ENCODE measurements at places on chromosomes 1 and 21.
A peak's percentile ranks its signal among the peaks of the same experiment; 100 is the strongest.

- peak; percentile 91 for DNase-seq
Observed at GRCh38 chr1:84598846-84599741, 24.9 kb upstream of the CTBS start.

- DNase-seq = no peak
Observed at GRCh38 chr1:173821680-173822079, 2.8 kb upstream of the DARS2 start.

- DNase-seq = no peak
Observed at GRCh38 chr21:29196670-29197191, 66.3 kb downstream of the MAP3K7CL start.

DNA sequence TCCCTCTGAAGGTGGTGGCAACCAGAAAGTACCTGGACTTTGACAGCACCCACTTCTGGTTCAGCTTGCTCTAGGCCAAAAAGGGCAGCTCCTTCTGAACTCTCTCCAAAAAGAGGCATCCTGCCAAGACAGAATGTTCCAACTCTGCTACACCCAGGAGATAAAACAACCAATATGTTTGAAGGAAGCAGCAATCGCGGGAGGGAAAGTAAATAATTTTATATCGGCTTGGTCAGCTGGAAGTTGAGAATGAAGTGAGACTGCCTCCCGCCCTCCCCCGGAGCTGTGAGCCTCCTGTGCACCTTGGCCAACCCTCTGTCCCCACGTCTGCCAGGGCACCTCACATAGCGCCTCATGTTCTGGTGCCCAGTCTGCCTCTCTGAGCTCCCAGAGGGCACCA, 130.3 kb upstream of the ATP1A1 start:
- DNase-seq = no peak

DNA sequence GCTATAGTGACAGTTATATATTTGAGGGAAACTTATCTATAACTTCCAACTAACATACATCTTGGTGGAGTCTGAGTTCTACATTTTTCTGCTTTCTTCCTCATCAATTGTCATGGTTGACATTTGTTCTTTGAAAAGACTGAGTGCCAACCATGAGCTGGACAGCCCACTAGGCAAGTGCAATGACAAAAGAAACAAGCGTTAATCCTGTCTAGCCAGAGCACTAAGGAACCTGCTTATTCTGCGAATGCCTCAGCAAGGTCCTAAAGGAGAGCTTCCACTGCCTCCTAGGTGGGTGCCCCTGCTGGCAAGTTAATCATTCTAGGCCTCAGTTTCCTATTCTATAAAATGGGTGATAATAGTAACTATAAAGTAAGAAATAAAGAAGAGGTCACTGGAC, 44.8 kb downstream of the IRF2BP2 start:
- DNase-seq = no peak

DNA sequence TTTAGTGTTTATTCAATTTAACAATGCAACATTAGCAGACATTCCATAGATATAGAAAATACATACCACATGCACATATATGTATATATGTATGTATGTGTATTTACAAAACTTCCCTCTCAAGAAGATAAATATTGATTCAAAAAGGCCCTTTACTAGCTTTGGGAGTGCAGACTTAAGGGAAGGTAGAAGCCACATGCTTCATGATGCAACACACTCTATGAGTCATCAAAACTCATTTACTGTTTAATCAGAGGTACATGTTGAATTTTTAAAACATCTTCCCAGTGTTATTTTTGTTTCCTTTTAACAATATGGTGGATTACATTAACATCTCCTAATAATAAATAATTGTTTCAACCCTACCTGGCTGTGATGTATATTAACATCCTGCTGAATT, 61.4 kb upstream of the KIRREL1 start:
- peak; percentile 16 for DNase-seq

- DNase-seq = peak; percentile 31
Observed at GRCh38 chr1:23167353-23168078, 1.1 kb downstream of the LUZP1 start.

GRCh38 chr1:5798151-5798730, 194.0 kb downstream of the NPHP4 start:
- no peak for DNase-seq

DNA sequence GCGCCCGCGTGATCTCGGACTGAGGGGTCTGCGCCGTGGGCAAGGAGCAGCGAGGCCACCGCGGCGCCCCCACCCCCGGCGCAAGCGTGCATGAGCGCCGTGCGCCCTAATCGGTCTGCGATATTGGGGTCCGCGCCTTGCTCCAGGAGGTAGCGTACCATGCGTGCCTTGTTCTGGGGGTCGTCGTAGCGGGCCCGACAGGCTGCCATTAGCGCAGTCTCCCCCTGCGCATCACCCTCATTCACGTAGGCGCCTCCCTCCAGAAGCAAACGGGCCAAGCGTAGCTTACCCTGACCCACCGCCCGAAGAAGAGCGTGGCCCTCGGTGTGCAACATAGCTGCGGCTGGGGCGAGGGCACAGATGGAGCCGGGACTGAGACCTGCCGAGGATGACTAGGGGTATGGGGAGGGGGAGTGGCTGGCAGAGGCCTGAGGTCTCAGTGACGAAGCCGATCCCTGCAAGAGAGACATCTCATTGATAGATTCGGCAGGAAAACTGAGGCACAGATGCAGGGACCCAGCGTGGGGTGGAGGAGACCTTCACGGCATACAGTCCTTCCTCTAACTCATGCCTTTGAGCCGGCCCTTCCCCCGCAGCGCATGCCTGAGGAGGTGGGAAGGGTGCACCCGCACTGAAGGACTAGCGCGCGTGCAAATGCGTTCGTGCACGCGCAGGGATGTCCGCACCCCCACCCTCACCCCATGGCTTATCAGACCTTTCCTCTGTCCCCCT, 2.8 kb downstream of the ANKRD34A start:
- no peak for DNase-seq

GRCh38 chr1:109818271-109818987, 54.7 kb upstream of the EPS8L3 start:
- DNase-seq = no peak

DNA sequence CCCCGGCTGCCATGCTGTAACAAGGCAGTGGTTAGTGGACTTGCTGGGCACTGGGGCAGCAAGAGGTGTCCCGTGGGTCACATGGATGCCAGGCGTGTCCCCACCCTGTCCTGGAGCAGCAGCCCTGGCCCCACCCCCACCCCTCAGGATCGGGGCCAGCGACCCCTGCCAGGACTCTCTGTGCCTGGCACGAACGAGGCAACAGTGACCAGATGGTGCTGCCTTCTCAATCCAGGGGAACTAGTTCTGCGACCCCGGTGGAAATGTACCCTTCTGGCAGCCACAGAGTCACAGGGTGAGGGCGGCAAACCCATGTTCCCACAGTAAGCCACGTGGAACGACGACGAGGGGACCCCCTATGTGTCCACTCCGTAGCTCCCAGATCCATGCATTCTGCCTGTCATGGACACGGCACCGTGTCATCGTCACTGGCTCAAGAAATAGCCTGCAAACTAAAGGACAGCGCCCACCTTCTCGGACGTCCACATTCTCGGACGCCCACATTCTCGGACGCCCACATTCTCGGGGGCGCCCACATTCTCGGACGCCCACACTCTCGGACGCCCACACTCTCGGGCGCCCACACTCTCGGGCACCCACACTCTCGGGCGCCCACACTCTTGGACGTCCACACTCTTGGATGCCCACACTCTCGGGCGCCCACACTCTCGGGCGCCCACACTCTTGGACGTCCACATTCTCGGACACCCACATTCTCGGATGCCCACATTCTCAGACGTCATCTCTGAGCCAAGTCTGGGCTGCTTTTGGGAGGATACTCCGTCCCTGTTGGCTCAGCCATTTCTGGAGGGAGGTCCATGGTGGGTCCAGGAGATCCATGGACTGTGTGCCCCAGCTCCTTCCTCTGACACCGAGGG, 19.6 kb upstream of the ACTRT2 start:
- no peak for DNase-seq

- DNase-seq = no peak
Observed at GRCh38 chr1:81190003-81190402, 610.7 kb upstream of the ADGRL2 start.

DNA sequence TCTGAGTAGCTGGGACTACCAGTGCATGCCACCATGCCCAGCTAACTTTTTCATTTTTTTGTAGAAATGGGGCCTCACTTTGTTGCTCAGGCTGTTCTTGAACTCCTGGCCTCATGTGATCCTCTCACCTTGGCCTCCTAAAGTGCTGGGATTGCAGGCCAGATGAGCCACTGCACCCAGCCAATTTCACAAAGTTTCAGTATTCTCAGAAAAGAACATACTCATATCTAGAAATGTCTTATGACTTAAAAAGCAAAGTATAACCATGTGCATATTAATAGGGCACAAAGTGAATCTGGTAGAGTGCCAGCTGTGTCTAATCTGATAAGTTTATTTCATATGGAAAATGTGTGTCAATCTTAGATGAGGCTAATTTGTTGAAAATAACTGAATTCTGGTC, 87.5 kb upstream of the CACYBP start:
- DNase-seq = no peak

DNA sequence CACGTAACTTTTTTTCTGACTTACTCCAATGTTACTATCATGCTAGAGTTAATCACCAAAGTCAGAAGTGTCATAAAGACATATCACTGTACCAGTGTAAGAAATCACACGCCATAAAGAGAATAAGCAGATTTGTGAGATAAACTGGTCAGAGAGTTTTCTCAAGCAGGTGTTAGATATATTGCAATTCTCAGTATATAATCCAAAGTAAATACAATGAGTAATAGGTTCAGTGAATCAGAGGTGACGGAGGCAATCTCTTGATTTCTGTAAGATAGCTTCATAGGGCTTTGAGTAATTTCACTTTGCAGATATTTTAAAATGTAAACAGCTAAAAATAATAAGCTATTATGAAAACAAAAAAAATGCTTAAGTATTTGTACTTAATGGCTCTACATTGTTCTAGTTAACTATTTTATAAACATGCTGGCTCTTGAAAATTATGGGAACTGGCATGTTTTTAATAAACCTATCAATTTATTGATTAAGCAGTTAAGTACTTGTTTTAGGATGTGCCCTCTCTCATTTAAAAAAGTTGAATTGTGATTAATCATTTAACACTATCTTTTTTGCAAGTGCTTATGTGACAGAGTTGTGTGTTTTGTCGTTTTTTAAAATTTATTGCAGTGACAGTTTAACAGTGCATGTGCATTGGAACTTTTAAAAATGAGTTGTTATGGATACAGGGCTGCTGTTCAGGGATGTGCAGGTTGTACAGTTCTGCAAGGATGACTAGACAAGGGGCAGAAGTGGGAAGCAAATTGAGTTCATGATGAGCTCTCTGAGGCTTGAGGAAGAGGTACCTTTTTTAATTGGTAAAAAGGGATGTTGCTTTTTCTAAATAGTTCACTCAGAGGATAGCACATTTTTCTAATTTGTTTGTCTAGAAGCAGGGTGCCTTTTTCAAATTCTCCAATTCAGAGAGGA, 119.1 kb downstream of the USP25 start:
- peak; percentile 45 for DNase-seq

DNA sequence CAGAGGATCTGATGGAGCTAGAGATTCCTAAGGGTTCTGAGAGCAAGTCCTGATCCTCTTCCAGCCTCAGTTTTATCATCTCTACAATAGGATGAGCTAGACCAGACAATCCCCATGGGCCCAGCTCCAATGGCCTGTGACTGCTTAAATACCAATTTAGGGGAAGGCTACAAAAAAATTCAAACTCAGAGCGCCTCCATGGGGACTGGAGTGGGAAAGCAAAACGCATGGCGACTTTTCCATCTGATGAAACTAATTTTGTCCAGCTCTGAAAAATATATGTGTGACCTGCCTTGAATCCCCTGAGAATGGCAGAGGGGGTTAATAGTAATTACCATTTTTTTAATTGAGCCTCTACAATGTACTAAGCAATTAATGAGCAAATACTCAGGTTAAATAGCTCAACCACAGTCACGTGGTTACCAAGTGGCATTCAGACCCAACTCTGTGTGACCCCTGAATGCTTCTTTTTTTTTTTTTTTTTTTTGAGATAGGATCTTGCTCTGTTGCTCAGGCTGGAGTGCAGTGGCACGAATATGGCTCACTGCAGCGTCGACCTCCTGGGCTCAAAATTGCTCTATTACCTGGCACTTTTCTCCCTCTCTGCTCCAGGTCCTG, 8.4 kb downstream of the EXTL1 start:
- DNase-seq = no peak

DNA sequence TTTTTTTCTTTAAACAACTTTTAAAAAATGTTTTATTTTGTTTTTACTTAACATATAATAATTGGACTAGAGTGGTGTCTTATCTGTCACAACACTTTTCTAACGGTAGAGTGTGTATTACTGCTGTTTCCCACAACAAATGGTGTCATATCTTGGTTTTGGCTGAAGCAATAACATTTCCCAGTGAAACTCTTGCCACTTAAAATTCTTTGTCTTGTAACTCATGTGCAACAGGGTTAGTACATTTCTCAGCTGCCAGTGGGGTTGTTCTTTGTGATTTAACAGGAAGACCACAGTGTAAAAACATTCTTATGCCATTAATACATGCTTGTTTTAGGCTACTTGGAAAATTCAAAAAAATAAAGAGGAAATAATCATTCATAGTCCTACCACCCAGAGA, 43.5 kb downstream of the ALPL start:
- peak; percentile 91 for DNase-seq

GRCh38 chr1:50038237-50038809, 14.6 kb upstream of the AGBL4 start:
- no peak for DNase-seq

- DNase-seq = no peak
Observed at GRCh38 chr1:16235944-16236510, 956 bp downstream of the CPLANE2 start.

- no peak for DNase-seq
Observed at GRCh38 chr1:212466898-212467650, 34.4 kb downstream of the NENF start.

DNA sequence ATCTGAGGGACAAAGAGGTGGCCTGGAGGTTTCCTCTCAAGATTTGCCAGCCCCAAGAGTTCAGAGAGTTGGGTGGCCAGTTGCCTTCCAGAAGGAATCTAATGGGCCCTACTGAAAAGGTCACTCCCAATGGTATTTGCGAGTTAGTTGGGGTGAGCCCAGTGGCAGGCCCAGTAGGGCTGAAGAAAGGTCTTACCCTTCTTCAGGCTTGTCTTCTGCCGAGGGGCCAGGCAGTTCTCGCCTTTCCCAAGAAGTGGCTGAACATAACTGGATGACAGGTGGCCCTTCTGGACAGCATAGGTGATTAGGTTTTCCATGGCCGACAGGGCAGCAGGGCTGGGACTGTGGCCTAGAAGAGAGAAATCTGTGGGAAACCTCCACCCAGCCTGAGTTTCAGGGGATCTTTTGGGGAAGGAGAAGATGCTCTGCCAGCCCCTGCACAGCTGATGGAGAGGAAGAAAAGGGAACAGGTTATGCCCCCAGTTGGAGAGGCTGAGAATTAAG, 7.2 kb downstream of the PGLYRP4 start:
- no peak for DNase-seq

DNA sequence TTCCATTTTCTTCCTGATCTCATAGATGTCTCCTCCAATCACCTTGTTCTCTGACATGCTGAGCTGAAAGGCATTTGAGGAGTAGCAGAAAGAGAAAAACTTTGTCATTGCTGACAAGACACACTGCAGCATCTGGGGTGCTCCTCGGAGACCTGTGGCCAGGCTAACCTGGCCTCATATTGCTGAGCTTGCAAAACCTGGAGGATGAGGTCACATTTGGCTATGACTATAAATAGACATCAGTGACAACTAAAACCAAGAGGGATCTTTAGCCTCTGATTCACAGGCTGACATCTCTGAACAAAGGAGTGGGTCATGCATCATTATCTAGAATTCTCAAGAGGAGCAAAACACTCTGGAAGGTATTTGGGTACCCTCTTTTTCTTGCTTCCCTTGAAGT, 83.7 kb downstream of the PROX1 start:
- DNase-seq = no peak

GRCh38 chr21:31897311-31897710, 24.5 kb downstream of the HUNK start:
- DNase-seq = no peak
